ENCODE measurements at places on chromosomes 5 and 9.

DNA sequence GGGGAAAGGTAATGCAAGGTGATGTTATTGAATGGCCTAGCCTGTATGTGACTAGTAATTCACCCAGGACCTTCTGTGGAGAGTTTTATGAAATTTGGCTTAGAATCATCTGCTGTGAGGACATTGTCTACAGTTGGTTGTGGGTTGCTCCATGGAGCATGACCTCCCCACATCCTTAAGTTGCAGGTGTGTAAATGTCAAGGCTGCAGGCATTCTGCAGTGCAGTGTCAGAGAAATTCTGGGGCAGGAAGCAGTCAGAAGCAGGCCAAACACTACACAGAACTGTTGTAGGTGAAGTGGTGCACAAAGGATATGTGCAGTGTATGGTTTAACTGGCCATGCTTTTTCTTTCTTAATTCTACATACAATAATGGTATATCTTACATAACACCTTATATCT lies 588.3 kb downstream of the EBF1 start:
- DNase-seq = no peak

- DNase-seq = no peak
Measured at GRCh38 chr5:130642461-130642860, 522.6 kb downstream of the HINT1 start.

DNA sequence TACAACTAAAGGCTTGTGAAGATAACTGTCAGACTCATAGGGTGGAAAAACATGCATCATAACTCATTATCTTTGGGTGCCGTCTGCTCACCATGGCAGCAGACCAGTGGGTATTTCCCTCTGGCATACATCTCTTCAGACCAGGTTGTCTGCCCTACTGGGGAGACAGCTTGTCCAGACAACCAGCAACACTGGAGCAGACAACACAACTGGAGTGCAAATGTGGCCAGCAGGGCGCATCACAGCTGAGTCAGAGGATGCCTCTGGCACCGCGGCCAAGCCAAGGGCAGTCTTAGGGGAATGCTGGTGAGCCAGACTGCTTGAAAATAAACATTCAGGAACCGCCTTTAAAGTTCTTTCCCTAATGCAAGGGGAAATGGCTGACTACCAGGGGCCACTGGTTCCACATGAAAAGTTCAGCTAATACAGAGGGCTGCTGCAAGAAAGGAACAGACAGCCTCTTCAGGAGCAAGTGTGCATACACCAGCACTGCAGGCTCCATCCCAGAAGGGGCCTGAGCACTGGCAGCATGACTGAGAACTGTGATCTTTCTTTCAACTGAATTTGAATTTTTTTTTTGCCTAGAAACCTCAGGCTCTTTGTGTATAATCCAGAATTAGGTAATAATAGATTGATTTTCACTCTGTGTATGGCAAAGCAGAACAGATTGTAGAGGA lies 77.3 kb downstream of the MAMDC2 start:
- no peak for DNase-seq

- DNase-seq = no peak
Measured at GRCh38 chr9:95065224-95065623, 252.3 kb downstream of the FANCC start.

DNA sequence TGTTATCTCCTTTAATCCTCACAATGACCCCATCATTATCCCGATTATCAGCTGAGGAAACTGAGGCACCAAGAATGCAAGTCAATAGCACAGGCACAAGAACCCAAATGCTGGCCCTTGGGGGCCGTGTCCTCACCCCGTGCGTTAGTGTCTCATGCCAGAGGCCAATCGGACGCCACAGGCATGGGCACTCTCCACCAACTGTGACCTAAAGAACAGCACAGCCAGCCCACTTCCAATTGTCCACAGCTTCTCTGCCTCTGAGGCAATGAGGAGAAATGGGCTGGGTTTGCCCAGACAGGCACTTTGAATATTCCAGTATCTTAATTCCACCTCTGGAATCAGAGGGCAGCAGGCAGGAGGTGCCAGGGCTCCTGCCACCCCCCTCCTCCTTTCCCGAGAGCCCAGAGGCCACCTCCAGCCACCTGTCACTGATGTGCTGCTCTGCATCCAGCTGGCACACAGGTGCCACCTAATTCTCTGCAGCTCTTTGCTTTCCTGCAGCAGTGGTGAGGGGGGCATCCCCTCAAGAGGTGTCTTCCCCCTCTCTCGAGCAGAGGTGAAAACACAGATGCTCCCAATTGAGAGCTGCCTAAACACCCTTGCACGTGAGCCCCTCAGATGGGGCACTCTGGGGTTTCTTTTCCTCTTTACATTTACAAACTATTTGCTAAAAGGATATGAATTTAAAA lies 107.5 kb downstream of the ROR2 start:
- DNase-seq = no peak

- no peak for DNase-seq
Measured at GRCh38 chr5:74406844-74407243, 233.7 kb downstream of the ENC1 start.

DNA sequence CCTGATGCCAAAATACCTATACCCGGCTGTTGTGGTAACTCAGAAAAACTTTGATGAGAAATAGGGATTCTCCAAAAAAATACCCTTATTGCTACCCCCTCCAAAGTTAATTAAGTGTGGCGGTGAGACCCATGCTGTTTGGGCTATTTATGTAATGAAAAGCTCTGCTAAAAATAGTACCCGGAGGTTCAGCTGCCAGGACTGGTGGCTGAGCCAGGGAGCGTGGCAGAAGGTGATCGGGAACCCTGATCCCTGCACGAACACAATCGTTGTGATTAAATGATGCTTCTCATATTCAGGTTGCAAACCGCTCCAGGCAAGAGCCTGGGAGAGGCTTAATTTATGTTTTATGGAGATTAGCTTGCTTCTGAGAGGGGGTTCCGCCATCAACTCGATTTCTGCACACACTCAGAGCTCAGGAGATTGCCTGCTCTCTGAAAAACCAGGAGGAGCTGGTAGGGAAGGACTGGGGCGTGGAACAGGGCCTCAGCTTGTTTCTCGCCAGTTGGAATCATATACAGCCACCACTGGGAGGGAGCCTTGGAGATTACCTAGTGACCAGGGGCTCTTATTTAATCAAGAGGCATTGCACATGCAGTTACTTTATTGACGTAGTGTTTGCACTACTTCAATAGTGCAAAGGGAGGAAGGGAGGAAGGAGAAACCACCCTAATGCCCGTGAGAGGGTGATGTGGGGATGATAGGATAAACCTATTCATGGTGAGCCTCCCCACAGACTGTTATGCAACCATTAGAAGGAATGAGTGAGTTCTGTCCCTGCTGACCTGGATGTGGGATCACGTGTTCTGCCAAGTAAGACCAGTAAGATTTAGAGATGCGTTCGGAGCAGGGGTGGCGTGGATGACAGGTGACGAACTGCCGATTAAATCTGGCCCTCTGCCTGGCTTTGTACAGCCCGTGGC lies 23.4 kb downstream of the HRH2 start:
- DNase-seq = no peak

- DNase-seq = no peak
Measured at GRCh38 chr5:115815693-115816225, 700 bp downstream of the CDO1 start.

GRCh38 chr9:129981180-129981907 lies 61.6 kb downstream of the FNBP1 start:
- DNase-seq = no peak

GRCh38 chr5:127306036-127306435 lies 15.4 kb downstream of the MEGF10 start:
- no peak for DNase-seq

- DNase-seq = no peak
Measured at GRCh38 chr9:15278091-15278687, 28.8 kb downstream of the TTC39B start.

GRCh38 chr5:57338068-57338867 lies 144.3 kb downstream of the ACTBL2 start:
- peak; percentile 28 for DNase-seq

DNA sequence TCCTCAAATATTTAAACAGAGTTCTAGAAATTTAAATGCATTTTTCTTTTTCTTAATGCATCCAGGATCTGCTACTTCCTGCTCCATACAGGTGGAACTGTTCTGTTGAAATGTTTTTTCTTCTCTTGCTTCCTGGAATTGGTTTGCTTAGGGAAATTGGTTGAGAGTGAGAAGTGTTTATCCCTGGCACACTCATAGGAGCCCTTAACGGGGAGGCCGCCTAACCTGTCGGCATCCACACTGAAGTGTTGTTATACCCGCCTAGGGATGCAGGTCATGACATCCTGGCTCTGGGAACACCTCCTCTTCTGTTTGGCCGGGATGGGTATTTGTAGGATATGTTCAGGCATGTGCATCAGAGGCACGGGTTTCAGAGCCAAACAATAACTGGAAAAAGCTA lies 239.7 kb downstream of the GADD45G start:
- peak; percentile 15 for DNase-seq

- no peak for DNase-seq
Measured at GRCh38 chr5:39076101-39076756, 2.0 kb upstream of the RICTOR start.

- no peak for DNase-seq
Measured at GRCh38 chr9:135952664-135953206, 8.4 kb downstream of the UBAC1 start.

All from NCI-H748 treated with DMSO at 0.1 percent for 48 hours (cell line).